Purkinje cell (primary cell): ENCODE measurements at places on chromosomes 3 and 15. TPM values are rescaled to one million over a fixed set of nuclear protein-coding genes. Genes with fewer than 3 reads are reported as not detected.

PTPRG gene
- 65.8 and 70.4 TPM in 2 replicates for polyA plus RNA-seq

STAB1 gene
- polyA plus RNA-seq = not detected in 2 replicates

MEIS2 gene
- 1.1 TPM in 2 replicates for polyA plus RNA-seq

UTS2B gene
- 1.2 and 4.6 TPM in 2 replicates for polyA plus RNA-seq

PLCL2 gene
- polyA plus RNA-seq = 0.77 and 3.1 TPM in 2 replicates

CNTN6 gene
- 39.2 and 47.8 TPM in 2 replicates for polyA plus RNA-seq

AEN gene
- 3.6 and 4.6 TPM in 2 replicates for polyA plus RNA-seq

TMEM212 gene
- polyA plus RNA-seq = not detected in 2 replicates

PIF1 gene
- polyA plus RNA-seq = not detected in 2 replicates

GLDN gene
- 14.9 and 18.5 TPM in 2 replicates for polyA plus RNA-seq

IQCH gene
- polyA plus RNA-seq = 1.8 and 5.2 TPM in 2 replicates

VILL gene
- polyA plus RNA-seq = 0.34 and 1.0 TPM in 2 replicates

ATOSA gene
- 59.0 and 62.0 TPM in 2 replicates for polyA plus RNA-seq

CD80 gene
- 4.7 TPM in 1 of 2 replicates, not detected in the other for polyA plus RNA-seq

KCNAB1 gene
- polyA plus RNA-seq = 455 and 479 TPM in 2 replicates

RETNLB gene
- not detected in 2 replicates for polyA plus RNA-seq

PARP9 gene
- polyA plus RNA-seq = 0.64 and 1.9 TPM in 2 replicates

SST gene
- 178 TPM in 1 of 2 replicates, not detected in the other for polyA plus RNA-seq

NR2F2 gene
- polyA plus RNA-seq = 38.7 and 46.0 TPM in 2 replicates

ANKRD34C gene
- polyA plus RNA-seq = 4.0 and 5.0 TPM in 2 replicates

SLC35G2 gene
- polyA plus RNA-seq = 115 and 122 TPM in 2 replicates

KIF23 gene
- 0.38 TPM in 1 of 2 replicates, not detected in the other for polyA plus RNA-seq
